ENCODE measurements at places on chromosomes 16 and 17.

GRCh38 chr16:87117936-87118335 lies 199.3 kb downstream of the C16orf95 start:
- no peak for DNase-seq

DNA sequence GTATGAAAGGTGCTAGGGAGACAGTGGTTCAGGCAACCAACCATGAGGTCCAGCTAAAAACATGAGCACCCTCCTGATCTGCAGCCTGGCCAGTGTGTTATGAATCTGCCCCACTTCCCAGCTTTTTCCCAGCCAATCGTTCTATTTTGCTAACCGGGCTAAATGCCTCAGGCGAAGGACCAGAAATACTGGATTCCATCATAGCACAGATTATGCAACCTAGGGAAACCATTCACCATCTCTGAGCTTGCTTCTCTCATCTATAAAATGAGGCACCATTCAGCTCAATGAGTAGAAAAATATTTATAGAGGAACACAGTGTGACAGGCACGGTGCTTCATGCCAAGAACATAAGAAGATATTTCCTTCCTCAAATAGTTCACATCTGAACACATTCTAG lies 45.2 kb upstream of the NUDT7 start:
- no peak for DNase-seq

- no peak for DNase-seq
Observed at GRCh38 chr16:57686577-57686976, 8.0 kb upstream of the DRC7 start.

GRCh38 chr17:8101721-8102120 lies 14.2 kb upstream of the ALOX12B start:
- DNase-seq: no peak

GRCh38 chr17:81025065-81025740 lies 9.7 kb upstream of the BAIAP2 start:
- DNase-seq: peak; percentile 83

Data from head of caudate nucleus (tissue), 42 donors.